ENCODE measurements at places on chromosomes 13 and 19. TPM values are rescaled to one million over a fixed set of nuclear protein-coding genes. Genes with fewer than 3 reads are reported as not detected.

Gene RAB20
- 13.7 TPM for total RNA-seq

Gene PTBP1
- 47.6 TPM for total RNA-seq

Gene RFX1
- total RNA-seq = 7.9 TPM

Gene CAMSAP3
- total RNA-seq = 0.25 TPM

Gene ECSIT
- total RNA-seq = 69.7 TPM

Gene EBI3
- 1.4 TPM for total RNA-seq

Gene ZNF556
- total RNA-seq = 0.16 TPM

Gene GAPDHS
- total RNA-seq = not detected

Gene PNMA8B
- total RNA-seq = 0.73 TPM

Gene SUPT5H
- total RNA-seq = 81.7 TPM

Gene NCR1
- total RNA-seq = 0.33 TPM

Gene PROSER3
- 13.4 TPM for total RNA-seq

Gene CLC
- total RNA-seq = not detected

Gene PLK5
- total RNA-seq = not detected

Gene CEACAM7
- total RNA-seq = not detected

Gene HSPB6
- total RNA-seq = 509 TPM

Gene TINCR
- total RNA-seq = 0.41 TPM

Gene ZNF729
- total RNA-seq = not detected

Gene S1PR2
- total RNA-seq = 4.4 TPM

Data from heart left ventricle (tissue), 16 donors.